Endothelial cell (in vitro differentiated cells): ENCODE measurements at places on chromosomes 3 and 15.

DNA sequence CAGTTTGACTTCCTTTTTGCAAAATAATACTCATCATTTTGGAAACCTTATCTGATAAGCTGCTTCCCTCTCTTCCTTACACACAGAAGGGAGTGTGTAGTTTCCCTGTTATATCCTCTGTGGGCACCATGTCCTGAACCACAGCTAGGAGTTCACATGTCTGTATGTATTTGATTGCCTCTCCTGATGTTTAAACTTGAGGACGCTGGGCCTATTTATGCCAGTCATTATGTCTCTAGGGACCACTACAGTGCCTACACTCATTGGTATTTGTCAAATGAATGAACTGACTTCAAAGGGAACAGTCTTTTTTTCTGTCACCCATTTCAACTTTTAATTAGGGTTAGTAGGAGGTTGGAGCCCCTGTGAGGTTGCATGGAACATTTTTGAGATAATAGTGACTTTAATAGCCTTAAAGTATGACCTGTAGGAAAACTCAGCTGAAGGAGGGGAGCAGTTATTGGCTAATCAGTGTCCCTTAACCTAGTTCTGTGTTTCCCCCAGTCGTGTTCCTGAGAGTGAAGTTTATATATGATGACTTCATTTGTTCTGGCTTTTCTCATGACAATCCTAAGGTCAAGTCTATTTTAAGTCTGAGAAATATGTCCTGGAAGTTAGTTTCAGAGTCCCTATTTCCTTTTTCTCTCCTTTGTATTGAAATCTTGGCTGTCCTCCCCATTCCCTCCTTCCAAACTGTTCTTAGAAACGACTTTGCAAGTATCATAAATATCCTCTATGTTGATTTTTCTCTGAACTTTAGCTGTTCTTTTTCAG is 28.9 kb downstream of the PDE8A start:
- H3K4me3 ChIP-seq: no peak overlapping the region
- no peak for DNase-seq
- H3K36me3 ChIP-seq: no peaks in the 10 kb centered on the region
- peak overlapping the region; percentile 45 for H3K27ac ChIP-seq

GRCh38 chr3:108180194-108180593 is 42.0 kb downstream of the IFT57 start:
- no peak for DNase-seq
- no peaks in the 10 kb centered on the region for H3K27me3 ChIP-seq
- no peak overlapping the region for H3K27ac ChIP-seq
- H3K4me1 ChIP-seq: peaks cover 14% of the 10 kb centered on the region
- peaks cover 6% of the 10 kb centered on the region for H3K36me3 ChIP-seq

- no peak for DNase-seq
- H3K4me3 ChIP-seq: no peak overlapping the region
- peaks cover 14% of the 10 kb centered on the region for H3K4me1 ChIP-seq
- H3K27me3 ChIP-seq: peaks cover 2% of the 10 kb centered on the region
- no peaks in the 10 kb centered on the region for H3K36me3 ChIP-seq
- no peak overlapping the region for H3K27ac ChIP-seq
These were observed 112.1 kb downstream of the CMSS1 start for GRCh38 chr3:99929745-99930139.

GRCh38 chr3:184765047-184765729 is 46.8 kb upstream of the VPS8 start:
- no peaks in the 10 kb centered on the region for H3K4me1 ChIP-seq
- H3K27me3 ChIP-seq: peaks cover 12% of the 10 kb centered on the region
- H3K4me3 ChIP-seq: no peak overlapping the region
- no peak overlapping the region for H3K27ac ChIP-seq
- DNase-seq: no peak
- H3K36me3 ChIP-seq: no peaks in the 10 kb centered on the region

DNA sequence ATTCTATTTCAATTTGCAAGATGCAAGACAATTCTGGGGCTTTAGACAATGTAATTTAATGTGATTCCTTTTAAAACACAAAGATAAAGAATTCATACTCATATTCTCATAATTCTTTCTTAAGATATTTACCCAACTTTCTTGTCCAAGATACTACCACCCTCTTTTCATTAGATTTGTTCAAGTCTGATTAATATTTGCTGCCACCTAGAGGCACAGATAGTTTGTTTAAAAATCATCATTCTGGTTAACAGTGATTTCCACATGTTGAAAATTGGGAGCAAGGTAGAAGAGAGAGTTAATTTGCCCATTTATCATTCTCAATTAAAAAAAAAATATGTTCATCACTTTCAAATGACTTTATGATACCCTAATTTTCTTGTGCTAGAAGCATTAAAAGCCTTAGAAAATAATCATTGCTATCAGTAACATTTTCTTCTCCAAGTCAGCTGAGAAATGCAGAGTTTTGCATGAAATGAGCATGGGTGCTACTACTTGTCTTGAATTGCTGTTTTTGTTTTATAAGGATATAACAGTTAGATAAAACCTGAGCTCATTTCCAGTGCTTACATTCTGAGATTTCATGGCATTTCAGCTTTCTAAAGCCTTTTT is 11.6 kb downstream of the TAMM41 start:
- H3K27ac ChIP-seq: no peak overlapping the region
- H3K36me3 ChIP-seq: peaks cover 14% of the 10 kb centered on the region
- peaks cover 2% of the 10 kb centered on the region for H3K27me3 ChIP-seq
- no peak overlapping the region for H3K4me3 ChIP-seq
- no peaks in the 10 kb centered on the region for H3K4me1 ChIP-seq

GRCh38 chr3:100046986-100047385 is 67.3 kb downstream of the FILIP1L start:
- H3K27me3 ChIP-seq: no peaks in the 10 kb centered on the region
- no peak for DNase-seq
- no peak overlapping the region for H3K27ac ChIP-seq
- no peak overlapping the region for H3K4me3 ChIP-seq
- peaks cover 17% of the 10 kb centered on the region for H3K4me1 ChIP-seq

GRCh38 chr15:68590721-68591389 is 12.1 kb downstream of the CORO2B start:
- H3K36me3 ChIP-seq: no peaks in the 10 kb centered on the region
- H3K27ac ChIP-seq: peak overlapping the region; percentile 82
- peak overlapping the region; percentile 49 for H3K4me3 ChIP-seq
- peaks cover 88% of the 10 kb centered on the region for H3K4me1 ChIP-seq

GRCh38 chr3:52085681-52086282 is 29.4 kb upstream of the DUSP7 start:
- peaks cover 17% of the 10 kb centered on the region for H3K4me1 ChIP-seq
- no peak overlapping the region for H3K27ac ChIP-seq
- no peak for DNase-seq

GRCh38 chr3:138047596-138048158 is 37.7 kb downstream of the CLDN18 start:
- H3K4me3 ChIP-seq: no peak overlapping the region
- no peaks in the 10 kb centered on the region for H3K36me3 ChIP-seq
- no peaks in the 10 kb centered on the region for H3K4me1 ChIP-seq

DNA sequence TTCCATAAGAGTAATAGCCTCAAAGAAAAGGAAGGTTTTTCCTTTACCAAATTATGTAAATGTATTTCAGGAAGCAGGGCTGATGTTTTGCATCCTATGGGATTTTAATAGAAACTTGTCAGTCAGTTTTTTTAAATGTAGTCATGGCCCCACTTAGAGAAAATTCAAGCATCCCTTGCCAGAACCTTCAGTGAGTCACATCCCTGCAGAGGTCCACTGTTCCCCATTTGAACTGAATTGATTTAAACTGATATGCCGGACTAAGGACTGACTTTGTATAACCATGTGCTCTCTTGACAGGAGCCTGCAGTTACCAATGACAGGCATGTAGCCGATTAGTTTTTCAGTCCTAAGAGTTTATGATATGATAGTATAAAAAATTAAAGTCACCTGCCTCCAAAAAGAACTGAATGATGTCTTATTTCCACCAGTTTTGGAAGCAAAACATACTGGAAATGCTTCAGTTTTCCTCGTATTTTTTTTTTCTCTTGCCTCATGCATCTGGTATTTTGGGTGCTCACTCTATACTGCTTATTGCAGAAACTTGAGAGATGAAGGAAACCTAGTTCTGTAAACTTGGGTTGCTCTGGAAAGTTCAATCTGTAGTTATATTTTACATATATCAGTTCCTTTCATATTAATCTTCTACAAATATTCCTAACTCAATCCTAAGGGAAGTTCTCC is 30.7 kb downstream of the LRTM1 start:
- H3K36me3 ChIP-seq: no peaks in the 10 kb centered on the region
- H3K4me1 ChIP-seq: no peaks in the 10 kb centered on the region
- DNase-seq: no peak

DNA sequence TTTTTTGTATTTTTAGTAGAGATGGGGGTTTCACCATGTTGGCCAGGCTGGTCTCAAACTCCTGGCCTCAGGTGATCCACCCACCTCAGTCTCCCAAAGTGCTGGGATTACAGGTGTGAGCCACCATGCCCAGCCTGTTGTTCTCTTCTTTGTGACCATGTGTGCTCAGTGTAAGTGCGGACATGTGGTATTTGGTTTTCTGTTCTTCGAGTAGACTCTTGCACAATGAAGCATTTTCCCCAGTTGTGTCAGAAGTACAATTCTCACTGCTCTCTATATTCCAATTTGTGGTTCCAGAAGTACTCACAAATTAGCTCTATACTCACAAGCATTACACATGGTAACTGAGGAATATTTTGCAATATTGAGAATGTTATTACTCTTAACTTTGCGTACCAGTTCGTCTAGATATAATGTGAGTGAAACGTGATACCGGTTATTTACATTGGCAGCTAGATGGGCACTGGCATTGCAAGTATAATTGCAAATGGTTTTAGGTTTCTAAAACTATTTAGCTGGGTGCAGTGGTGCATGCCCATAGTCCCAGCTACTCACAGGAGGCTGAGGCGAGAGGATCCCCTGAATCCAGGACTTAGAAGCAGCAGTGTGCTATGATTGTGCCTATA is 34.2 kb upstream of the MTMR14 start:
- no peaks in the 10 kb centered on the region for H3K4me1 ChIP-seq
- H3K27me3 ChIP-seq: no peaks in the 10 kb centered on the region
- H3K4me3 ChIP-seq: no peak overlapping the region
- no peak for DNase-seq

DNA sequence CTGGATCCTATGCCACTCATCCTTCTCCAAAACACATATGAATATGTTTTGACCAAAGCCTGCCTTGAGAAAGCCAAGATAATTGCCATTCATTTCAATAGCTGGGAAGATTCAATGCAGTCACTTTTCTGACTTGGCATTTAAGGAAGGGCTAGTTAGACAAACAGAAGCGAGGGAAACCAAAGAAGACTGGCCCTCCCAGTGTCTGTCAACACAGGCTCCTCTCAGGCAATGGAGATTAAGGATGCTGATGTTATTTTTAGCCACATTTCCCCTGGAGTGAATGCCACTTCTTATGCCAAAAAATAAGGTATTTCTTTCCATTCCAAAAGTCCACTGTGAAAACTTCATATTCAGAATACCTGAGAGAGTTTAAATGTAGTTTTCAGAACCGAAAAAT is 101.7 kb downstream of the P3H2 start:
- no peaks in the 10 kb centered on the region for H3K36me3 ChIP-seq
- no peak for DNase-seq
- no peaks in the 10 kb centered on the region for H3K4me1 ChIP-seq
- H3K27me3 ChIP-seq: no peaks in the 10 kb centered on the region
- H3K4me3 ChIP-seq: no peak overlapping the region
- H3K27ac ChIP-seq: no peak overlapping the region

DNA sequence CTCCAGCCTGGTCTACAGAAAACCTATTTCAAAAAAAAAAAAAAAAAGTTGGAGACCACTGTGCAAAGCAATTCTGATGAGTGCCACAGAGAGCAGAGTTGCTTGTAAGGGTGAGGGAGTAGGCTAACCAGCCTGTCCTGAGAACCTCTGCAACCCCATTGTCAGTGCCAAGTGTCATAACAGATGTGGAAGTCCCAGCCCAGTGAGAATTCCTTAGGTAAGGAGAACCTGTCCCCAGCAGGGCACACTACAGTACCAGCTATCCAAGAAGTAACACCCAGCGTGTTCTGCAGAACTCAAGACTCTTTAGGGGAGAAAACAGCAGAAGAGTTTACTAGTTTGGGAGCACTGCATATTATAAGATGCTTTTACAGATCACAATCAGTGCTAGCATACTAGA is 156.3 kb downstream of the LIPC start:
- no peak overlapping the region for H3K4me3 ChIP-seq
- H3K27ac ChIP-seq: no peak overlapping the region
- peaks cover 19% of the 10 kb centered on the region for H3K4me1 ChIP-seq
- DNase-seq: no peak

DNA sequence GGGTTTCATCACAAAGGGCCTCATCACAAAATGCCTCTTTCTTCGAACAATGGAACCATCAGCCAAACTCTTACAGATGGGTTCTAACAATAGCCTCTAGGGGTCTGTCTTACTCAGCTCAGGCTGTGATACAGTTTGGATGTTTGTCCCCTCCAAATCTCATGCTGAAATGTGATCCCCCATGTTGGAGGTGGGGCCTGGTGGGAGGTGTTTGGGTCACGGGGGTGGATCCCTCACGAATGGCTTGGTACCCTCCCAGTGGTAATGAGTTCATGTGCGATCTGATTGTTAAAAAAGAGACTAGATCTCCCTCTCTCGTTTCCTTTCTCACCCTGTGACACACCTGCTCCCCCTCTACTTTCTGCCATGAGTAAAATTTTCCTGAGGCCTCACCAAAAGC is 47.9 kb upstream of the LIPC start:
- no peaks in the 10 kb centered on the region for H3K36me3 ChIP-seq
- no peak overlapping the region for H3K27ac ChIP-seq
- H3K27me3 ChIP-seq: peaks cover 3% of the 10 kb centered on the region
- H3K4me3 ChIP-seq: no peak overlapping the region

GRCh38 chr15:70710714-70711113 is 52.6 kb downstream of the UACA start:
- no peak overlapping the region for H3K27ac ChIP-seq
- H3K27me3 ChIP-seq: no peaks in the 10 kb centered on the region
- no peak for DNase-seq

GRCh38 chr3:12613250-12613649 is 50.7 kb downstream of the RAF1 start:
- H3K4me1 ChIP-seq: peaks cover 6% of the 10 kb centered on the region
- DNase-seq: no peak
- H3K36me3 ChIP-seq: peaks cover 13% of the 10 kb centered on the region

- no peak overlapping the region for H3K27ac ChIP-seq
- peaks cover 2% of the 10 kb centered on the region for H3K4me1 ChIP-seq
- no peaks in the 10 kb centered on the region for H3K36me3 ChIP-seq
- DNase-seq: no peak
- no peaks in the 10 kb centered on the region for H3K27me3 ChIP-seq
These were observed 133.4 kb downstream of the FOXP1 start for GRCh38 chr3:71450162-71450561.

GRCh38 chr15:51093839-51094605 is 684 bp downstream of the TNFAIP8L3 start:
- H3K27ac ChIP-seq: no peak overlapping the region
- H3K27me3 ChIP-seq: peaks cover 12% of the 10 kb centered on the region
- peak; percentile 22 for DNase-seq
- H3K4me1 ChIP-seq: peaks cover 24% of the 10 kb centered on the region
- H3K4me3 ChIP-seq: peak overlapping the region; percentile 86

- no peaks in the 10 kb centered on the region for H3K4me1 ChIP-seq
- no peak overlapping the region for H3K27ac ChIP-seq
- H3K36me3 ChIP-seq: peaks cover 7% of the 10 kb centered on the region
- DNase-seq: no peak
- H3K27me3 ChIP-seq: peaks cover 6% of the 10 kb centered on the region
These were observed 17.1 kb downstream of the CCDC13 start for GRCh38 chr3:42755681-42756578.

- peaks cover 1% of the 10 kb centered on the region for H3K27me3 ChIP-seq
- H3K4me3 ChIP-seq: no peak overlapping the region
- peaks cover 3% of the 10 kb centered on the region for H3K4me1 ChIP-seq
- H3K27ac ChIP-seq: no peak overlapping the region
- DNase-seq: no peak
These were observed 236.5 kb downstream of the SQOR start for GRCh38 chr15:45871121-45871855.
